Stimulated activated CD4-positive, alpha-beta T cell treated with anti-CD3 and anti-CD28 coated beads, Interleukin-4, amount 100 ng/mL, for 1 hour (primary cell): ENCODE measurements at places on chromosomes 11 and 22.
A peak's percentile ranks its signal among the peaks of the same experiment; 100 is the strongest.

GRCh38 chr22:20413217-20414058 is 19.5 kb downstream of the ZNF74 start:
- no peak for DNase-seq

DNA sequence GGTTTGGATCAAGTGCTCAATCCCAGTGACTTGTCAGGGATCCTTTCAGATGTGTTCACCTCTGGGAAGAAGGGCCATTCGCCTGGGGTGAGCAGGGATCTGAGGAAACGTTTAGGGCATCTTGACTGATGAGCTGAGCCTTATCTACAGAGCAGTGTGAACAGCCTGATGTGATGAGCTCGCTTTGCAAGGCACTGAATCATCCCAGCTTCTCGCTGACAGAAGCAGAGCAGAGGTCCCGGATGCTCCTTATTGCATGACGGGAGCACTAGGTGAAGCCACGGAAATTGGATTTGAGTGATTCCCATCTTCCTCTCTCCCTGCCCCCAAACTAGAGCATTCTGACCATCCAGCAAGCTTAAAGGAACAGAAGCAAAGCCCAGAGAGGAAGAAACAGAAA is 46.5 kb downstream of the SEZ6L start:
- no peak for DNase-seq

DNA sequence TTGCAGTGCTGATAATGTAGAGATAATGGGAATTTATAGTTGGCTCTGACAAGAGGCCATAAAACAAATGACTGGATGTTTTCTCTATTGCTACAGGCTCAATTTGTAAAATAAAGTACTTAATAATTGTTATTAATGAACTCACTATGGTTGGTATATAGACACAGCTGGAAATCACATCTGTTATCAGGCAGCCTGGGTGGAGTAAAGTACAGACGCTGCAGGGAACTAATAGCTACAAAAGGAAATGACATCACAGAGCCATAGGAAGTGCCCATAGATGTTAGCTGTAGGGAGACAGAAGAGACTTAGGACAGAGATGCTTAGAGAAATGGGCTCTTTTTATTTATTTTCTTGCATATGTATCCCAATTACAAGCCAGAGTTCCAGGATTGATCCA is 81.0 kb upstream of the SNX19 start:
- DNase-seq, result no peak

GRCh38 chr11:119324189-119324588 is 7.3 kb upstream of the MCAM start:
- DNase-seq, result no peak

GRCh38 chr11:69055598-69056516 is 7.1 kb downstream of the TPCN2 start:
- DNase-seq, result no peak

DNA sequence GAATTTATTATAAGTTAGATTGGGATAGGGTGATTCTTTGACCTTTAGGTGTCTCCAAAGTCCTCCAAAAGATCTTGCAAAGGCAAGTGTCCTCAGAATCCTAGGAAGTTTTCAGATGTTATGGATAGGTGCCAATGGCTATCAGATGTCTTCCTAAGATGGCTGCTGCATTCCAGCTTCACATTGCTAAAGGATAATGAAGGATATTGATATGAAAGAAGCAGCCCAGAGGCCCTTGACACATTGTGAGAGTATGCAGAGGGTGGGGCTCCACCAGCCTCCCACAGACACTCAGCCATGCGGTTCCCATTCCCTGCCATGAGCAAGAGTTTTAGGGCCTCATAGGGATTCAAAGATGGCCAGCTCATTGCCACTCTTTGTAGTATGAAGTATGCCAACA is 22.3 kb upstream of the GLYATL2 start:
- no peak for DNase-seq

- no peak for DNase-seq
These were observed 31.3 kb upstream of the WNT7B start for GRCh38 chr22:46008291-46008690.

DNA sequence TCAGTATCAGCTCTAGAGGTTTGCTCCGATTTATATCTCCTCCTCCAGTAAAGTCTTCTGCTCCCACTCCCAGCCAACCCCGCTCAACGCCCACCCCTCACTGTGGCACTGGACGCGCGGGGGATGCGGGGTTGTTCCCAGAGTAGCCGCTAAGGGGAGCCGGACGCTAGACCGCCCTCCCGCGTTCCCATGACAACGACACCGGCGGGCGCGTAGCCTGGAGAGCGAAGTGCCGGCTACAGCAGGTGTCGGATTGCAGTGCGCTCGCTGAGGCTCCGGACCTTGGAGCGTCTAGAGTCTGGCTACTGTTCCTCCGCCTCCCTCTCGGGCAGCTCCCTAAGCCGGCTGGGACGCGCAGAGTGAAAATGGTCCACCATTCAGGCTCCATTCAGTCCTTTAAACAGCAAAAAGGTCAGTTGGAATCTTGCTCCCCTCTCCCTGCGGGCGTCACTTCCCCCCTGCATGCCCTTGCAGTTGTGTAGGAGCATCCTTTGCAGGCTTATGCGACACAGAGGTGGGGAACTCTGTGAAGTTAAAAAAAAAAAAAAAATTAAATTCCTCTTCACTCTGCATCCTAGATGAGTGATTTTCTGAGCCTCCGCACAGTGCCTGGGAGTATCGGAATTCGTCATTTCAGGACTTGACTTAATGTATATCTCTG is at the start of gene ANO3:
Gene ANO3 (plus strand): TSS at position 220 of the 661 bp plus-strand sequence. CDS start 146 bp downstream, at position 366.
- DNase-seq, result no peak

DNA sequence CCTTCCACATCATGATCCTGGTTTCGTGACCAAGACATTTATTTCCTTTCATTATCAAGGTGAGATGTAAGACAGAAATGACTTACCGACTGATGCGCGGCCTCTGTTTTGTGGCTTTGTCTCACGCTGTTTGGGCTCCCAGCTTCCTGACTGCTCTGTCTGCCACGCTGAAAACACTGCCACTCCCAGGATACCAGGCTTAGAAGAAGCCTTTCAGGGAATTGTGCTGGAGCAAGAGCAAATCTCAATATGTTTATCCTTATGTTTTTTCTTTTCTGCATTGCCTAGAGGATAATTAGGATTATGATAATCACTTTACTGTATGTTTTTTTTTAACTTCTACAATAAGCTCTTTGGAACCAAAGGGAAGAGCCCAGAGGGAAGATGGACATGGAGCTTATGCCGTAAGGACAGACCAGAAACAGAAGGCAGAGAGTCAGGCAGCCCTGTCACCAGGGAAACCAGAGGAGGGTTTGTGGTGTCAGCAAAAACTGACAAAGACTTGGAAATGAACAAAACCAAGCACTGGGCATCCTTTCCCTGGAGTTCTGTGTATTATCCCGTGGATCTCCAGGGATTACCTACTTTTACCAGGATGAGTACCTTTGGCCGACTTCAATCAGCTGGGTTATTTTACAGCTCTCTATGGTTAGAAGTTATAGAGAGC is 68.2 kb upstream of the ISX start:
- DNase-seq, result no peak

DNA sequence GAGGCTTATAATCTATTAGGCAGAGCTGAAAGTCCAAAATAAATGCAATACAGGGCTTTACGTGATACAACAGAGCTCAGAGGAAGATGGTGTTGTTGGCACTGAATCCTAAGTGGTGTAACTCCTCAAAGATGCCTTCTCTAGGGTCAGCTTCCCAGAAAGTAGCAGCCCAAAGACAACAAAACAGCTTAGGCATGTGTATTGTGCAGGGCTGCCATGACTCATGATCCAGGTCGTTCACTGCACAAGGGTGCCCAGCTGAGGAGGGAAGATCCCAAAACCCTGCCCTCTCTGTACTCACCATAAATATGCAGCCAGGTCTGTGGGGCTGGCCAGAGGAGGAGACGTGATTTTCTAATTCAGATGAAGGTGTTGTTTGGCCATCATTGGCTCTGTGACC is 59.4 kb upstream of the NNMT start:
- DNase-seq, result no peak

DNA sequence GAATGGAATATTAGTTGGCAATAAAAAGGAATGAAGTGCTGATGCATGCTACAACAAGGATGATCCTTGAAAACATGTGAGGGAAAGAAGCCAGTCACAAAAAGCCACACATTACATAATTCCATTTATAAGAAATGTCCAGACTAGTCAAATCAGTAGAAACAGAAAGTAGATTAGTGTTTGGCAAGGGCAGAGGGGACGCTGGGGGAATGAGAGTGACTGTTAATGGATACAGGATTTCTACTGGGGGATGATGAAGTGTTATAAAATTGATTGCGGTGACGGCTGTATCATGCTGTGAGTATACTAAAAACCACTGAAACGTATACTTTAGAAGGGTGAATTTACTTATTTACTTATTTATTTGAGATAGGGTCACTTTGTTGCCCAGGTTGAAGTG is 57.9 kb downstream of the C11orf58 start:
- no peak for DNase-seq

DNA sequence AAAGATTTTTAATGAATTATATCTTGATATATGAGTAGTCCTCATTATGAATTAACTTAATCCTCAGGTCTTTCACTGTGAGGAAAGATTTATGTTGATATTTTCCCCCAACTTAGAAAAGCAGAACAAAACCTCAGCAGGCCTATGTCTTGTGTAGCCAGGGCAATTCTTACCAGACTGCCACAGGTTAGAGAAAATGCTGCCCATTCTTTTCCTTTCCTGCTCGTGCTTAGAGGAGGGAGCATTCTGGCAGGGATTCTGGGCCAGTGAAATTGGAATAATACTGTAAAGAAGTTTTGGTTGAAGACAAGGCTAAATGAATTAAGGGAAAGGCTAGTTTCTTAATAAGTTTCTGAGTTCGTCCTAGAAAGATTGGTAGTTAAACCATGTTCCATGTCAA is 56.6 kb downstream of the ZNRF3 start:
- no peak for DNase-seq

GRCh38 chr22:40791241-40791640 is 27.9 kb downstream of the SLC25A17 start:
- DNase-seq, result no peak

DNA sequence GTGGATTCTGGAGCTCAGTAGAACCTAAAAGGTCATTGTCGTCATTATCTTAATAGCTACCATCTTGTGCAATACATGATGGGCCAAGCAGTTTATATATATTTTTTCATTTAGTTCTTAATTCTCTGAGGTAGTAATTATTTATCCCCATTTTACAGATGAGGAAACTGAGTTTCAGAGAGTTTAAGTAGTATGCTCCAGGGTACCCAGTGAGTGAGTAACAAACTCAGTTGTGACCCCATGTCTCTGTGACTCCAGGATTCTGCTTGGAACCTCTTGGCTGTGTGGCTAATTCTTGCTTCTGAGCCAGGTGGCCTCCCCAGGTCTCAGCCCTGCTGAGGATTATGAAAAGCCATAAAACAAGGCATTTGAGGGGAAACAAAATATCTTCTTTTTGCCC is 82.6 kb downstream of the CEP164 start:
- DNase-seq, result no peak

- DNase-seq, result no peak
These were observed 20.8 kb downstream of the SGSM1 start for GRCh38 chr22:24826710-24827285.

- DNase-seq, result peak; percentile 91
These were observed 1.1 kb downstream of the CALCB start for GRCh38 chr11:15074206-15075161.

GRCh38 chr22:43114958-43115357 is 4.4 kb downstream of the BIK start:
- DNase-seq, result no peak

- DNase-seq, result no peak
These were observed 43.9 kb downstream of the CCDC34 start for GRCh38 chr11:27319072-27319471.

- DNase-seq, result no peak
These were observed 22.5 kb downstream of the RELT start for GRCh38 chr11:73398721-73399120.

DNA sequence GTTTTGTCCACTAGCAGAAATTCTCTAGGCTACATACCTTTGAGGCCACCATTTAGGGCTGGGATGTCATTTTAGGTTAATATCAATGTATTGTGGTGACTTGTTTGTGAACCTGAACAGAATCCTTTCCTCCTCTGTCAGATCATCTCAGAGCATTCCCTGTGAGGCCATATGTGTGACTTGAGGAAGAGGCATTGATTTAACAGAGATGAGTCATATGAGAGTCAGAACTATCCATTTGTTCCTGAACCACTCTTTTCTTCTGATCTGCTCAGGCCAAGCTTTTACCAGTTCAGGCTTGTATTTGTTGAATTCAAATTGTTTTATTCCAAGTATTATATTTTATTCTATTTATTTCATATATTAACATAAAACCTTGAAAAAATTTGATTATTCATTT is 6.9 kb upstream of the OR4C6 start:
- no peak for DNase-seq

- DNase-seq, result no peak
These were observed 32.7 kb downstream of the SLC6A5 start for GRCh38 chr11:20632169-20632532.

DNA sequence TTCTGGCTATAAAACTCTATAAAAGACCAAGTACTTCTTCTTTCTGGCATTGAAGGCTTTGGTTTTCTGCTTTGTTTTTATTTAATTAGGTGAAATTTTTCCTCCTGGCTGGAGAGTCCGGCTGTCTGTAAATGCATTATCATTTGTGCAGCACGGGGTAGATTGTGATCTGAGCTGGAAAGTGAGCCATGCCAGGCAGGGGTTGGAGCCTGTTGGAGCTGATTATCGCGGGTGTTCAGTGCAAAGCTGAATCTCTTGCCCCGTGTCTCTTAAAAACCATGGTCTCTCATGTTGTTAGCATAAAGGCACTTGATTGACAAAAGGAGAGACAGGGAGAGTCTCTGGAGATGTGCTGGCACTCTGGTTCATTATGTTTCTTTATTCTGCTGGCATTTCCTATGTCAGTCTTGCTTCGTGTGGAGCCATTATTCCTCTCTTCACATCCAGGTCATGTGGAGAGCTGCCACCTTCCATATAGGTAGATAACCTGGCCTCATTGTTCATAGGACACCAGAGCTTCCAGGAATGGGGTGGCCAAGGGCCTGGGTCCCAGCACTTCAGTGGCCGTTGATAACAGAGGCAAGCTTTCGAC is 75.2 kb downstream of the LDLRAD3 start:
- DNase-seq, result no peak

GRCh38 chr22:46626911-46627805 is 7.0 kb downstream of the GRAMD4 start:
- no peak for DNase-seq

DNA sequence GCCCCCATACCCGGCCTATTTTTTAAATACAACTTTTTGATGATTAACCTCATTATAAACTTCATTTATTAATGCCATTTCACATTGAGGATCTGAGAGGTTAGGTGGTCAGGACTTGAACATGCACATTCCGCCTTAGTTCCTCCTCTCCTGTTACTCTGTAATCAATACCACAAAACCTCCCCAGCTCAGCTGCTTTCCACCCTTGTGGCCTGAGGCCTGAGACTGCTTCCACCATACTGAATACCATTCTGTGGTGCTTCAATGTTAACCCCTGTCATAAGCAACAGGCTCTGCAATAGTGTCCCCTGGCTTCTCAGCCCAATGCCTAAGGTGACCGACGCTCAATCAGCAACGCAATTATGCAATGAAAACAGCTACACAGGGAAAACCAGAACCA is 405.4 kb downstream of the ETS1 start:
- DNase-seq, result no peak

DNA sequence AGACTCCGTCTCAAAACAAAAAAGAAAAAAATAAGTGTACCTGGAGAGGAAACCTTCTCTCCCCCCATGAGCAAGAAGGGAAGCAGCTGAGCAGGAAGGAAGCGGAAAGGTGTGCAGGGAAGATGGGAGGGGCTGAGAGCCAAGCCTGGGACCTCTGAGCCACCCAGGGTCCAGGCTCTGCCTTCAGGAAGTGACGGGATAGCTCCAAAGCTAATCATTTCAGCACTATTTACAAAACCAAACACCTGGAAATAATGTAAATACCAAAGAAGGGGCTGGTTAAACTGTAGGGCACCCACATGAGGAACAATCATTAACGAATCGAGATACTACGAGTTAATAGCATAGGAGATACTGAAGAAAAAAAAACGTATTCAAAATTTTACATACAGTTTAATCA is 27.9 kb downstream of the ARRB1 start:
- no peak for DNase-seq
